Tibial nerve (tissue), 4 donors: ENCODE measurements at places on chromosomes 5 and 9.

DNA sequence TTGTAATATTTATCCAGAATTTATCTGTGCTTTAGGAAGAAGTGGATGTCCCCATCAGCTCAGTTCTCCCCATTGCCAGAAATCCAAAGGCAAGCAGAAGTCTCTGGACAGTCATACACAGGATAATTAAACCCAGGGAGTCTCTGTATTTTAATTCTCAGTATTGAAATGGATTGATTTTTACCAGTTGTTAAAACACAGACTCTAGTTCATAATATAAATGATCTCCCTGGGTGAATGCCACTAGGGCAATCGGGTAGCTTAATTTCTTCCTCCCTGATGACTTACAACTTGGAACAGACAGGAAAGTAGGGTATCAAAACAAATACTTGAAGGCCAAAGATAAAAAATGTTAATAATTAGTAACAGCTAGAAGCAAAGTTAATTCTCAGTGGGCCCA is 66.5 kb upstream of the DAP start:
- DNase-seq = no peak

DNA sequence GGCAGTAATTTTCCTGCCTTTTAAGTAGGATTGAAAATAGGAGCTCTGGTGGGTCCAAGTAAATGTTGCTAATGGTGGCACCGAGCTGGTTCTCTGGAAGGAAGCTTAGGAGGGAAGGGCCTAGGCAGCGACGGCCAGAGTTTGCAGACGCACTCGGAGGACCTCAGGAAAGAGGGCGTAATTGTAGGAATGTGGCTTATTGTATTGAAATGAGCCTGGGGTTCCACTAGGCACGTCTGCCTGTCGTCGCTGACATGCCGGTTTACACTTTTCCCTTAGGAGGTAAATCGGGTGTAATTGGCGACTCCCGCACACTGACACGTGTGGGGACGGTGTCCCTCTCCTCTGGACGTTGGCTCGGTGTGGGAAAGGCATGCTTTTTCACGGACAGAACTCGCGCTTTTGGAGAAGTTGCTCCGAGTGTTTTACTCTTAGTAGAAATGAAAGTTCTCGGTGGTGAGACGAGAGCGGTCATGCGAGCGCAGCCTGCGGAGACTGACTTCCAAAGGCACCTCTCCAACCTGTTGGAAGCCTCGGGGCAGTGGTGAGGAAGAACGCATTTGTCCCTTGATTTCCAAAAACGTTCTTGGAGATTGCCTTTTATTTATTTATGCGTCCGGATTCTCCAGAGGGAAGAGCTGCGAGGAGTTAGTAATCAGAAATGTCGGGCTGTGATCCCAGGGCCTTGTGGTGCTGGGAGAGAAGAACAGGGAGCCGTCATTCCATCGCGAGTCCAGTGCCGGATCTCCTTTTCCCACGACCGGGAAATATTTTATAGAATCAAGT is 1.3 kb downstream of the NR4A3 start:
- DNase-seq = no peak

GRCh38 chr9:86939321-86939720 is 8.0 kb downstream of the GAS1 start:
- no peak for DNase-seq

DNA sequence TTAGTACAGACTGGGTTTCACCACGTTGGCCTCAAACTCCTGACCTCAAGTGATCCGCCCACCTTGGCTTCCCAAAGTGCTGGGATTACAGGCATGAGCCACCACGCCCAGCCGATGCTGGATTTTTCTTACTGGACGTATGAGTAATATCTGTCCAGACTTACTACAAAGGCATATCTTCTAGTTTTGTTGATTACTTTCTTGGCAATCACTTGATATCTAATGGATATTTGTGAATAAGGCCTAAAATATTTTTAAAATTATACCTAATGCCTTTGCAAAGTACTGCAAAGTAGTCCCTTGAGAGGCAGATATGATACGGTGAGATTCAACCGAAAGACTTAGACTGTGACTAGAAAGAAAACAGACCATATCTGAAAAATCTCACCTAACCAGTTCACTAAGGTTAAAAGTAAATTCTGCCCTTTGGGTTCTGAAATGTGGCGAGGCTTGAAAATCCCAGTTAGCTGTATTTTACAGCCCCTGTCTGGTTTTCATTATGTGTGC is 152.1 kb downstream of the GNAQ start:
- DNase-seq = no peak

GRCh38 chr9:72788966-72789735 is 163.7 kb downstream of the ALDH1A1 start:
- DNase-seq = no peak

- no peak for DNase-seq
These were observed 30.8 kb downstream of the SLC38A9 start for GRCh38 chr5:55681301-55681700.

DNA sequence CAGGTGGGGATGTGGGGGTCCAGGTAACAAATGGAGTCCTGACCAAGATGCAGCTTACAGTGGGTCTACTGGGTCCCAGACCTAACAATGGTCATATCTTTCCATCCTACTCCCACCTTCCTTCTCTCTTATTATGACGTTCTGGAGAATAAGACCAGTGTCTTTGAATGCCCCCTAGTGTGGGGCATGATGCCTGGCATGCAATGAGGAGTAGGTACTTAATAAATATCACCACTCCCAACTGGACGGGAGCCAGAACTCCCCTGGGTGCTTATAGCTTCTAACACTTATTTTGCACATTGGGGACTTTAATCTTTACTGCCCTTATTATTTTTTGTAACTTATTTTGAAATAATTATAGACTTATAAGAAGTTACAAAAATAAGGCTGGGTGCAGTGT is 98.2 kb downstream of the NDFIP1 start:
- DNase-seq = no peak

DNA sequence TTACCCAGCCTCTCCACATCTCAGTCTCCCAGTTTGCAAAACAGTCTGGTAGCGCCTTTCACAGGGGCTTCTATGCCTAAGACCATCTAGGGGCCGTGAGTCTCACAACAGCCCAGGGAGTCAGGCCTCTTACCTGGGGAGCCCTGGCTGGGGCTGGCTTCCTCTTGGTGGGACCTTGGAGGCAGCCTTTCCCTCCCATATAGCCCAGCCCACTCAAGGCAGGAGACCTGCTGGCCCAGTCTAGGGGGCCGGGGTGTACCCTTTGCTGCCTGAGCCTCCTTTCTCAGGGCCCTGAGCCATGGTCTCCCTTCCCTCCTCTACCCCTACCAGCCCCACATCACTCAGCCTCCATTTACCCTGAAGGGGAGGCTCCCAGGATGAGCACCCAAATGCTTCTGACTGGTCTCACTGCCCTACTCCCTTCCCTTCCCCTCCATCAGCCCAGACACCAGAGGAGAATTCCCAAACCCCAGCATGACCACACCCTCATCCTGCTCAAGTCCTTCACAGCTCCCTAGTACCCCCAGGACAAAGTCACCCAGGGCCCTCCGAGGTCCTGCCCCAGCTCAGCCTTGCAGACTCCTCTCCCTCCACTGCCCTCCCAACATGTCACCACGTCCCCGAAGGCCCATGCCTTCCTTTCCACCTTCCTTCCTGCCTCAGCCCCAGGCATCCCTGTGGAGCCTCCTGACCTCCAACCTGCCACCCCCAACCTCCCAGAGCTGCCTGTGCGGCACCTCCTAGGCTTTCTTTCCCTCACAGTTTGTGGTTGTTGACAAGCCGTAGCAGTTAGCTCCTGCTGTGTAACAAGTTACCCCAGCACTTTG is 55.3 kb downstream of the BARX1 start:
- DNase-seq = no peak

DNA sequence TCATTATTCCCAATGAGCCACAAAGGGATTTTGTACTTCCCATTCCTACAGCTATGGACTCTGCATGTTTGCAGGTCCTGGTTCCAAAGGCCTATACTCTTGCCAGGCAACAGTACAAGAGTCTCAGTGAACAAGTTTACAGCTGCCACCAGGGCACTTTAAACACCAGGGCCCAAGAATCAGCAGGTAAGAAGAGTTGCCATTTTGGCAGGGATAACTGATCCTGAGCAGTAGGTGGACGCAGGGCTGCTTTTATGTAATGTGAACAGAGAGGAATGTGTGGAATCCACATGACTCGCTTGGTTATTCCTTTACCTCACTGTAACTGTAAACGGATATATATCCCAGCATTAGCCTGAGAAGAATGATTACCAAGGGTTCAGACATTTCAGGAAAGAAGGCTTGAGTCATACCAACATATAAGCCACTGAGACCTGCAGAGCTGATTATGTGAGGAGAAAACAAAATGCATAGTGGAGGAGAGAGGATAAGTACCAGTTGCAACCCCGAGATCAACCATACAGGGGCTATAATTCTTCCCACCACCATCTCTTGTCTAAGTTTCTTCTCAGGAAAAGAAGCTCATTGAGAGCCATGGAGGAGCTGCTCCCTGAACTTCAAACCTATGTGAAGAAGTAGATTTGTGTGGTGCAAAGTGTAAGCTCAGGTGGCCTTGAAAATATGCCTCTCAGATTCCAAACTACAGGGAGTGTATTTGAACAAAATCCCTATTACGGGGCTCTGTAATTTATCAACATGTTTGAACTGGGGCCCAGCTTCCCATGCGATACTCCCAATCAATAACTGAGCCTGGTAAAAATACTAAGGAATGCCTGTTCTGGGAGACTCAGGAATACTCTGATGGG is 24.6 kb downstream of the RAPGEF6 start:
- no peak for DNase-seq

DNA sequence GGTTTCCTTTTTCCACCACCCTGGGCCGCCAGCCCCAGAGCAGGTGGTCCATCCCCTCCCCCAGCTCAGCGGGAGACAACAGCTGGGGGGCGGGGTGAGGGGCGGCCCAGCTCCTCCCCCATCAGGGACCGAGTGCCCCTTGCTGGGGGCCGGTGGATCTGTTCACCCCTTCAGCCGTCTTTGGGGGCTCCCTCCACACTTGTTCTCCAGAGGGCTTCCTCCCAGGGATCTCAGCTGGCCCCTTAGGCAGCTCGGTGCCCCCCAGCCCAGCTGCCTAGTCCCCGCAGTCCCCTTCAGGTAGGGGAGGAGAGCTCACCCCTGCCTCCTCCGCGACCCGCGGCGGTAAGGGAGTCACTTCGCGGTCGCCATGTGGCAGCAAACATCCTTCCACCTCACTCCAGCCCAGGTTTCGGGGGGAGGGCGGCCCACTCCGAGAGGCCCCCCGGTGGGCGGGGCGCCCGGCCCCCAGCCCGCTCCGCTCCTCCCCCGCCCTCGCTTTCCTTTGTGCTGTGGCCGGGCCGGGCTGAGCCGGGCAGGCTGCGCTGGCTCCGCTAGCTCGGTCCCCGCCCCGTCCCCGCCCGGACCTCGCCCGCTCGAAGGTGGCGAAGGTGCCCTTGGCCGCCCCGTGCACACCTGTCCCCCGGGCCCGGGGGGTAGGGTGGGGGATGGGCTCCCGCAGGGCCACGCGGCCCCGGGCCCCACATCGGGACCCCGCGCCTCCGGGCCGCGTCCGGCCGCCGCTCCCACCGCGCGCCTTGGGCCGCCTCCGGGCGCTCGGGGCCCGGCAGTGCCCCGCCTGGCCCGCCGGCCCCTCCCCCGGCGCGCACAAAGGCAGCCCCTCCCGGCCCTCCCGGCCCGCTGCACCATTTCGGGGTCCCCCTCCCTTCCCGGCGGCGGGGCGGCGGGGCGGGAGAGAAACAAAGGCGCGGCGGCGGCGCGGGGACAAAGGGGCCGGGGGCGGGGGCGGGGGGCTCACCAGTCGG is 683 bp downstream of the DBN1 start:
- DNase-seq = no peak

DNA sequence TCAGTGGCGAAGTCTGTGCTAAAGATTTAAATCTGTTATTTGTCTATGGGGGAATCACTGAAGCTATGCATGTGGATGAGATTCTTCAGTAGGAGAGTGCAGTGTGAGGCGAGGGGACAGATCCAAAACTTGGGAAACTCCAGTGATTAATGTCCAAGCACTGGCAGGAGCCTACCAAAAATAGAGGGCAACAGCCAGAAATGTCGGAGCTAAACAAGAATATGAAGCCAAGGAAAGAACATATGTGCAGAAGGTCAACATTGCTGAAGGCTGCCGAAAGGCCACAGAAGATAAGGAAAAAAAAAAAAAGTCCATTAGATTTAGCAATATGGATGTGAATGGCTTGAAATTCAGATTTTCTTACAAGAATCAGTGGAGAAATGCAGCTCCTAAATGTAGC is 61.8 kb downstream of the C6 start:
- DNase-seq = no peak

DNA sequence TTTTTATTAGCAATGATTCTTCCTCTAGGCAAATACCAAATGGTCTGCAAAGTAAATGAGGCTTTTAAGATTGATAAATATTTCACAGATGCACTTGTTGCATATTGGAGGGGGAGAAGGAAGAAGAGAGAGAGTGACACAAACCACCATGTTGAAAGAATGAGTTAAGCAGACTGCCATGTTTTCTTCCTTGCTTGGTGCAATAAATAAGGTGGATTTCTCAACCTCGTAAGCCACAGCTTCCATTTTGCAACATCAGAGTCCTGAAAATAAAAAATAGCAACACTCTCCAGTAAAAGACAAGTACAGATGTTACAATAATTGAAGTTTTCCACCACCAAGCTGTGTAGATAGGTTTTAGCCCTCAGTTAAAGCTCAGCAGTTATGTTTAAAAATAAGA is 202.9 kb downstream of the SGCD start:
- no peak for DNase-seq

GRCh38 chr5:180869587-180869986 is 8.5 kb upstream of the ZFP62 start:
- no peak for DNase-seq

DNA sequence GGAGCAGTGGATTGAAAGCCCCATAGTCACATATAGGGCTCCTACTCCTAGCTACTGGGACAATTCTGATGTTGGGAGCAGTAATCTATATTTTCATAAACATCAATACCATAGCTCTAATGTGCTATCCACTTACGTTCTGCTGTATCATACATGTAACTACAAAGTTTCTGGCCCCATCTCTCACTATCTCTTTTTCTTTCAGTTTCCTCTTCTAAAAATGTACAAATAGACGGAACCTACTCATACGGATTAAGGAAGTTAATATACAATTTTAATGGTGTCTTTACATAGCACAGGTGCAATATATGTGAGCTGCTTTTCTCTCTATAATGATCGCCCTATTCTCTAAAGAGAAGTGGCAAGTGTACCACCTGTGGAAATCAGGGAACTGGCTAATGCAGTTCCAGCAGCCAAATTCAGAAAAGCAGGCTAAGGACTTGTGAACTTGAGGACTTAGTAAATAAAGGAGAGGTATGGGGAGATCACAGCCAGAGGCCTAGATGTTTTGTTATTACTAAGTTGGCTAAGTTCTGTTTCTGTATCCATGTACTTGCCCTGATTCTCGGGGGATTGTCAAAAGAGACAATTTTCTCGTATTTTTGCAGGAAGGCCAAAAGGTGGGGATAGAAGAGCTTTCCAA is 1021.9 kb downstream of the CDH12 start:
- DNase-seq = no peak

- no peak for DNase-seq
These were observed 177.2 kb downstream of the PCSK5 start for GRCh38 chr9:76067696-76068095.

- no peak for DNase-seq
These were observed 225.9 kb upstream of the NR4A3 start for GRCh38 chr9:99595796-99596195.

DNA sequence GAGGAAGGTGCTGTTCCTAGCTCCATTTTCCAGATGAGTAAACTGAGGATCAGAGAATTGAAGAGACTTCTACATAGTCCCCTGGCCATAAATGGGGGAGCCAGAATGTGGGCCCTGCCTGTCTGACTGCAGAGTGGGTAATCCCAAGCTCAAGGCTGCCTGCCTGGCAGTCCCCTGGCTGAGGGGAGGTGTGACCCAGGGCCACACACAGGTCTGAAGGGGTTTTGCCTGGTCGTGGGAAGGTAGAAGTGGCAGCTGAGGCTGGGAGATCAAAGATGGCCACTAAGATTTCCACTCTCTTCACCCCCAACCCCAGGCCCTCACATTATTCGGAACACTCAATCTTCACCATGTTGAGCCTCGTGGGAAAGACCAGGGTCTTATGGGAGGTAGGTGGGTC is 176.3 kb downstream of the MACROH2A1 start:
- DNase-seq = no peak
